Activated CD8-positive, alpha-beta memory T cell treated with anti-CD3 and anti-CD28 coated beads for 48 hours (primary cell): ENCODE measurements at places on chromosomes 2 and 18.

GRCh38 chr18:63187791-63188460 lies 131.6 kb downstream of the BCL2 start:
- DNase-seq = no peak

GRCh38 chr2:161775971-161776370 lies 151.8 kb downstream of the SLC4A10 start:
- DNase-seq = no peak

DNA sequence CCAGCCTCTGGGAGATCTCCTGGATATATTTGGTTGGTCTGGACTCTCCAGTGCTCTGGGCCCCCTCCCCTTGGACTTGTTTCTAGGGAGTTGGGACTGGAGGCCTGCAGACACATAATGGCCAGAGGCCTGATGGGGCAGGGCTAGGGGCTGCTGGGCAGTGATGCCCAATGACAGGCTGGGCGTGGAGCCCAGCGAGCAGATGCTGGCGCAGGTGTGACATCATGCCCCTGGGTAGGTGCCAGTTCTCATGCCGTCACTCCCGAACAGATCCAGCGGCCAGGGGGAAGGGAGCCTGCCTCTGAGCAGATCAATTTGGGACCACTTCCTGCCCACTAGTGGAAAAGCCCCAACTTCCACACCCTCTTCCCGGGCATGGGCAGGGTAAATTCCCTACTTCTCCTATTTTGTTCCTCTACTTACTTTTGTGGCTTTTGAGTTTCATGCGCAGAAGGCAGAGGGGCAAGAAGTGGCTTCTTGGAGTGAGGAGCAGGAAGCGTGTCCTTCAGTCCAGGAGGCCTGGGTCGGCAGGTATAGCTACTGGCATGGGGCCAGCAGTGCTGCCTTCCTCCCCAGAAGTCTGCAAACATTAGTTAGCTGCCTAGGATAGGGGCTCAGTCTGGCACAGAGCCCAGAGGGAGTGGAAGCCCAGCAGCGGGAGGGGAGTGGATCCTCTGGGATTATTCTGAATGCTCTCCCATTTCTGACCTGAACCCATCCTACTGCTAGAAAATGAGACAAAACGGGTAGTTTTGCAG lies 6.1 kb downstream of the MPV17 start:
- no peak for DNase-seq

GRCh38 chr2:60446413-60447267 lies 106.8 kb downstream of the BCL11A start:
- DNase-seq = no peak

DNA sequence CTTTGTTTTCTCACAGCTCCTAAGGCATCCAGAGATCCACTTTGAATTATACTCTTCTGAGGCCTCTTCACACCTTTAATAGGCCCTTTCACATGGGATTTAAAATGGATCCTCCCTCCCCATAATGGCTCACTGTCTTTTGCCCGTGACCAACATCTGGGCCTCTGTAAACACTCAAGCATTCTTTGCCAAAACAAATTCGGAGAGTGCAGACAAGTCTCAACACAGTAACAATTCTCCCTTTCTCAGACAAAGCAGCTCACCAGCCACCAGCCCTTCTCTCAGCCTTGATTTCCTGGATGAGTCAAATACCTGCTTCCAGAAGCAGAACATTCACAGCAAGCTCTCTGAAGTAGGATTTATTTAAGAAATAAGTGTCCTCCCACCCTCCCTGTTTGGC lies 14.0 kb upstream of the IMP4 start:
- DNase-seq = no peak

DNA sequence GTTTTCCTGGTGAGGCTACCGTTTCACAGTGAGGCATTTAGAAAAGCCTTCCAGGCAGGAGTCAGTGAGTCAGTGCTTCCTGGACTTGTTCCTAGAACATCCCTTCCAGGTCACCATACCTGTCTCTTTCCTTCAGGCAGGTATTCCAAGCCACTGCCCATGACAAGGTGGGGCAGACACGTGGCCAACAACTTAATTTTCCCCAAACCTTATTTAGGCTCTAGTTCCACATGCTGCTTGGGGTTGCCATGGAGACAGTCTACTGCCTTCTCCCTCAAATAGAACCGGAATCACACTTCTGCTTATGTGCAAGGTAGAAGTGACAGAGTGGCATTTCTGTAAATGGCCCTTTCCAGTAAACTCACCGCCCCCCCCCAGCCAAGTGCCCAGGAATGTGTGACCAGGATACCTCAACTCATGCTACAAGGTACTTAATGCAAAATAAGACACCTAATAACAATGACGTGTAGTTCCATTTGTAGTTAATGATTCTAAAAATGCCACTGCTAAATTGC lies 258.3 kb downstream of the PRKCE start:
- DNase-seq = no peak

DNA sequence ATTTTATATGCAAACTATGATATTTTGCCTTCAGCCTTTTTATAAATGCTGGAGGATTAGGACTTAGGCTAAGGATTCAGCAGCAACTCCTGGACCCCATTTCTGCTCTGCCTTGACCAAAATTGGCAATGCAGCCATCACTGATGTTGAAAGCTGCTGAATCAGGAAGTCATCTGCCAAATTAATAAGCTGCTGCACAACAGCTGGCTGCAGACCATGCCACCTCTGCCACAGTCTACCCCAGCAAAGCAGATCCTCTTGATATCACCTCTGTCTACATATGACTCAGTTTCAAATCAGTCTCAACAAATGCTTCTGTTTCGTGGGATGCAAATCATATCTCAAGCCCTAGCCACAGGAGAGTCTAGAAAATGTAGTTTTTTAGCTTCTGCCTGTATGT lies 7.1 kb upstream of the SOS1 start:
- DNase-seq = no peak

DNA sequence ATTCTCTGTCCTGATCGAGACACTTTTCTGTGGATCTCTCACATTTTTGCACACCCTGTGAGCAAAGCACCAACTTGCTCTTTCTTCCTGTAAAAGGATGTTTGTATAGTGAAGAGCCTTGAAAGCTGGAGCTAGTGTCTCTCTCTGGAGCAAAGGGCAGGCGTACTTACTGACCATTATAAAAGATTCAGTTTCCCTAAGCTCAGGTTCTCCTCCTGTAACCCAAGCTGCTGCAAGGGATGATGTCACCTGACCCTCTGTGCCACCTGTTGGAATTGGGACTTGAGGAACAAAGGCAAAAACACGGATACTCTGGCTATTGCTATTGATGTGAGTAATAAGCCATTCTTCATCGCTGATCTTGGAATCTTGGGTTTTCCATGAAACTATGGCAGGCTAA lies 52.6 kb upstream of the NEMP2 start:
- no peak for DNase-seq

DNA sequence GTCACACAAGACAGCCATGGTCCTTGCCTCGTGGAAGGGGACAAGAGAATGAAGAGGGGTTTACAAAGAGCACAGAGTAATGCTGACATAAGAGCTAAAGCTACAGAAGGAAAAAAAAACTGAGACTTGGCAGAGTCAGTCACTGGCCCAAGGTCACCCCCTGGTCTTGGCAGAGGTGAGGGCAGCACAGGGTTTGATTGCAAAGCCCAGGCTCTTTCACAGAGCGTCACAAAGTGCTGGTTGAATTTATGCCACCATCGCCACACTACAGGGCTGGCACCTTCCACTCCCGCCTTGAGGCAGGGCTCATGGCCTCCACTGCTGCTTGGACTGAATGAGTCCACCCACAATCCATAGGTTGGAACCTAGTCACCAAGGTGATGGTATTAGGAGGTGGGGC lies 190.2 kb downstream of the INHBB start:
- no peak for DNase-seq
